ENCODE measurements at places on chromosomes 2 and 18.

- no peak for DNase-seq
Observed at GRCh38 chr2:43011158-43011491, 215.3 kb downstream of the ZFP36L2 start.

GRCh38 chr2:3725458-3726250, 22.3 kb downstream of the DCDC2C start:
- no peak for DNase-seq

DNA sequence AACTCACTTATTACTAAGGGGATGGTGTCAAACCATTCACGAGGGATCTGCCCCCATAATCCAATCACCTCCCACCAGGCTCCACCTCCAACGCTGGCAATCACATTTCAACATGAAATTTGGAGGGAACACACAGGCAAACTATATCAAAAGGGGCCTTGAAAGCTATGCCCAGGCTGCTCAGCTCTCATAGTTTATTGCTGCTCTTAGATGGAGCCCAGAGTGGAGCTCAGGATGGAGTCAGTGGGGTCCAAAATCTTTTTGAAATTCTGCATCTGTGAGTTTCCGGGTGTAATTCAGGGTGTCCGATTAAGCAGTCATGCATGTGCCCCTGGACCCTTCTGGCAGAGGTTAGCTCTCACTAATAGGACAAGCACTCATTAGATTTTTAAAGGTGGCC, 24.3 kb downstream of the RHOB start:
- no peak for DNase-seq

- no peak for DNase-seq
Observed at GRCh38 chr2:233343171-233343705, 11.1 kb upstream of the DGKD start.

DNA sequence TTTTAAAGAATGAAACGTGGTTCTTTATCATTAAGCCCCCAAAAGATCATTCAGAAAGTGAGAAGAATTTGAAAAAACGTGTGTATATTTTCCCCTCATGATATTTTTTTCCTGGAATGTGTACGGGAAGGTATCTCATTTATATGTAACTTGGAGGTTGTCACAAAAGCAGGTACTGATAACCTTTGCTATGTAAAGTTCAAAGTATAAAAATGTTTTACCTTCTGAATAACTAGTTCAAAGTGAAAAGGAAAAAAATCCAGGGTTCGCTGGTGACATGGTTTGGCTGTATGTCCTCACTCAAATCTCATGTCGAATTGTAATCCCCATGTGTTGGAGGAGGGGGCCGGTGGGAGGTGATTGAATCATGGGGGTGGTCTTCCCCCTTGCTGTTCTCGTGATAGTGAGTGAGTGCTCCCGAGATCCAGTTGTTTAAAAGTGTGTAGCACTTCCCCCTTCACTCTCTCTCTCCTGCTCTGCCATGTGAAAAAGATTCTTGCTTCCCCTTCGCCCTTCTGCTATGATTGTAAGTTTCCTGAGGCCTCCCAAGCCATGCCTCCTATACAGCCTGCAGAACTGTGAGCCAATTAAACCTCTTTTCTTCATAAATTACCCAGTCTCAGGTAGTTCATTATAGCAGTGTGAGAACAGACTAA, 144.2 kb downstream of the DCDC2C start:
- DNase-seq: no peak

- no peak for DNase-seq
Observed at GRCh38 chr2:213011505-213011904, 139.9 kb downstream of the IKZF2 start.

- DNase-seq: no peak
Observed at GRCh38 chr2:66305718-66306117, 129.2 kb upstream of the MEIS1 start.

DNA sequence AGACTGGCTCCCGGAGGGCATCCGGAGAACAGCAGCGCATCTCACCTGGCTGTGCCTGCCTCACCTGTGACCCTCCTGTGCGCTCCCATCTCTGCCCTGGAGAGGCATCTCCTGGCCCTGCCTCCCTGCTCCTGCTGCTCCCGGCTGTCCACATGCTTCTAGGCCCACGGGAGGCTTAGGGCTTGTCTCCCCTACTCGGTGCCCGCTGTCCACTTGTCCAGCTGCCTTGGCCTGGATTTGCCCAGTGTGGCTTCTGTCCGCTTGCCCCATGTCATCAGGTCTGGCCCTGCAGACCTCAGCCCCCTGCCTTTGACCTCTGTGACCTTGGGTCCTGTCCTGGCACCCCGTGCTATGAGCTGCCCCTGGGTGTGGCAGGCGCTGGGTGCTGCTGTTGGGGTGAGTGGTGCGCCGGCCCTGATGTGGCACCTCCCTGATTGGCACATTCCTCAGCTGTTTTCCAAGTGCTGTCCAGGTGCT, 4.5 kb downstream of the BOK start:
- no peak for DNase-seq

DNA sequence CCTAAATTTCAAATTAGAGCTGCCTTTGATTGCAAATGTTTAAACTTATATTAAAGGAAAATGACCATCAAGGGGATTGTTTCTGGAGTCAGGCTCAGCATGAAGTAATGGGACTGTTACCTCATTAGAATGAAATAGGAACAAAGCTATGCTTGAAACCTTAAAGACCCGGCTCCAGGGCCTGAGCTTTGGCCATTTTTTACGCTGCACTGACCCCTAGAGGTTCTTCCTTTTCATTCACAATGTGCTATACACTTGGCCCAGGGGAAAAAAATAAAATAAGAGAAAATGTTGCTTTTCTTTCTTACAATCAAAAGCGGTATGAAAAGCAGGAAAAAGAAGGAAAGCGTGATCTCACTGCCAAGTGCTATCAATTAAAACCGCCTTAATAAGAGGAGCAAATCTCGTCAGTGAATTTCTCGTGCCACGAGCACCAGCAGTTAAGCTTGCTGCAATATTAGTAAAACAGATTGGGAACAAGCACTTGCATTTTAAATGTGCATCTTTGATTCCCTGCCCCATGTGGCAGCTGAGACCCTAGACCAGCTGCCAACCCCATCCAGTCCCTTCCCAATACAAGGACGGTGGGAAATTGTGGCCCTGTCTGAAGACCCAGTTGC, 96.6 kb downstream of the MBD2 start:
- no peak for DNase-seq

DNA sequence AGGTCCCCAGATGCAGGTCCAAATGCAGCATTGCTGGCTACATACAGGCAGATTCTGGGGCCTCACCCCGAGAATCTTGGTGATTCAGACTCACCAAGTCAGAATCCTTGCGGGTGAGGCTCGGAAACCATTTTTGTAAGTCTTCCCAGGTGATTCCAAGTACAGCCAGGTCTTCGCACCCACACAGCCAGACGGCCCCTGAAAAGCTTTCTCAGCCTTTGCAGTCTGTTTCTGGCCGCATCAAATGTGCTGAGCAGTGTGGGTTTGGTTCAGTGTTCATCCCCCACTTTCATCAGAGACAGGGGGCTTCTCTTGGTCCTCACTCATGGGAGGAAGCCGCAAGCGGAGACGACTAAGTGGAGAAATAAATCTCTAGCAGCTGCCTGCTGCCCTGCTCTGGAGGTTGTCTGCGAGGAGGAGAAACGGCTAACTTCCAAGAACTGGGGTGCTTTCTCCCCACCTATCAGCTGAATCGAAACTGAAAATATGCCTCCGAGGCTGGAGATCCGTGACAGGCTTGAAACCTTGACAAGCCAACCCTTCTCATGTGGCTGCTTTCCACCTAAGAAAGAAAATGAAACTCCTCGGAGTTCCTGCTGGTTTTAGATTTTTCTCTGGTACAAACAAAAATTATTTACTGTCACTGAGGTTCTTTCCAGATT, 8.9 kb upstream of the TMEM185B start:
- peak; percentile 46 for DNase-seq

- no peak for DNase-seq
Observed at GRCh38 chr18:78085241-78086185, 835.9 kb downstream of the GALR1 start.

DNA sequence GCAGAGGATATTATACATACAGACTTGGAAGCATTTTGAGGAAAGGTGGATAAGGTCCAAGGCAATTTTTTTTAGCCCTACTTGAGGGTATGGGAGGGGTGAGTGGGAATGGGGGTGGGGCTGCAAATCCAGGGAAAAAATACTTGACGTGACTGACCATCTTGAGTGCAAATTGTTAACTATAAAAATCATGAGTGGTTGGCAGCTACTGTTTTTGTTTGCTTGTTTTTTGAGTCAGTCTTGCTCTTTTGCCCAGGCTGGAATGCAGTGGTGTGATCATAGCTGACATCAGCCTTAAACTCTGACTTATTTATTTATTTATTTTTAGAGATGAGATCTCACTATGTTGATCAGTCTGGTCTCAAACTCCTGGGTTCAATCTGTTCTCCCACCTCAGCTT, 458.8 kb downstream of the PIK3C3 start:
- DNase-seq: no peak

GRCh38 chr2:86411396-86411795, 29.8 kb upstream of the KDM3A start:
- DNase-seq: no peak

GRCh38 chr2:221228214-221228769, 343.8 kb downstream of the EPHA4 start:
- no peak for DNase-seq

DNA sequence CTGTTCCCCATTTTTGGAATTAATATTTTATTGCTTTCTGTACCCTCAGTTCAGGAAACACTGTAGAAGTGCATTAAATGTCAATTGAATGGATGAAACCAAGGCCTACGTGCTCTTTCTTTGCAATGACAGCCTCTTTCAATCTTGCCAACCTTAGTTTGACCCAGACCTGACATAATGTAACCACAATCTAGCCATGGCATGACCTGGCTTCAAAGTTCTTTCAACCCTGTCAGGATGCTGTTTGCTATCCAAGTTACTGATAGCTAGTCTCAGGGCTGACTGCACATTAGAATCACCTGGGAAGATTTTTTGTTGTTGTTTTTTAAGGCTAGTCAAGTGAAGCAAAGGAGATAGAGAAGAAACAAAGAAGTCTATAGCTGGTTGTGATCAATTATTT, 190.9 kb upstream of the PKDCC start:
- DNase-seq: no peak

DNA sequence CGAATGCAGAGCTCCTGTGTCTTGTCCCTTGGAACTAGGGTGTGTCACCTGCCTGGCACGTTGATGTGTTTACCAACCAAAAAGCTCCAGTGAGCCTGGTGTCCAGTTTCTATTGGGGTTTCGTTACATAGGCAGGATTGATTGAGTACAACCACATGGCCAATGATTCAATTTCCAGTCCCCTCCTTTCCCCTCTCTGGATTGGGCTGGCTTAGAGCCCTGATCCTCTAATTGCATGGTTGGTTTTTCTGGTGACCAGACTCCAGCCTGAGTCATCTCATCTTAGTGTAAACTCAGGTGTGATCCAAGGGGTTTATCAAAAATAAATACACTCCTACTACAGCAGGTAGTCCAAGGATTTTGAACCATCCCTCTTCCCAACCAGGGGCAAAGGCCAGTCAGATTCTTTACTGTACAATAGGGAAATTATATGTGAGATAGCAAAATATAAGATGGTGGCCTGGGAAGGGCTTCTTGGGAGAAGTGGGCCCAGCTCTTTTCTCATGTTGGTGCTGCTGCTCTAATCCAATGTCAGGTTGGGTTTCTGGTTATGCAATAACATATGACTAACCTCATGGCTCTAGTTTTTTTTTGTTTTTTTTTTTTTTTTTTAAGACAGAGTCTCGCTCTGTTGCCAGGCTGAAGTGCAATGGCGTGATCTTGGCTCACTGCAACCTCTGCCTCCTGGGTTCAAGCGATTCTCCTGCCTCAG, 64.7 kb upstream of the MGAT5 start:
- DNase-seq: no peak

GRCh38 chr2:159251296-159252173, 35.0 kb downstream of the WDSUB1 start:
- no peak for DNase-seq

- no peak for DNase-seq
Observed at GRCh38 chr2:186882511-186883071, 33.6 kb upstream of the ZSWIM2 start.

- DNase-seq: no peak
Observed at GRCh38 chr2:132979339-132980093, 309.5 kb upstream of the LYPD1 start.

DNA sequence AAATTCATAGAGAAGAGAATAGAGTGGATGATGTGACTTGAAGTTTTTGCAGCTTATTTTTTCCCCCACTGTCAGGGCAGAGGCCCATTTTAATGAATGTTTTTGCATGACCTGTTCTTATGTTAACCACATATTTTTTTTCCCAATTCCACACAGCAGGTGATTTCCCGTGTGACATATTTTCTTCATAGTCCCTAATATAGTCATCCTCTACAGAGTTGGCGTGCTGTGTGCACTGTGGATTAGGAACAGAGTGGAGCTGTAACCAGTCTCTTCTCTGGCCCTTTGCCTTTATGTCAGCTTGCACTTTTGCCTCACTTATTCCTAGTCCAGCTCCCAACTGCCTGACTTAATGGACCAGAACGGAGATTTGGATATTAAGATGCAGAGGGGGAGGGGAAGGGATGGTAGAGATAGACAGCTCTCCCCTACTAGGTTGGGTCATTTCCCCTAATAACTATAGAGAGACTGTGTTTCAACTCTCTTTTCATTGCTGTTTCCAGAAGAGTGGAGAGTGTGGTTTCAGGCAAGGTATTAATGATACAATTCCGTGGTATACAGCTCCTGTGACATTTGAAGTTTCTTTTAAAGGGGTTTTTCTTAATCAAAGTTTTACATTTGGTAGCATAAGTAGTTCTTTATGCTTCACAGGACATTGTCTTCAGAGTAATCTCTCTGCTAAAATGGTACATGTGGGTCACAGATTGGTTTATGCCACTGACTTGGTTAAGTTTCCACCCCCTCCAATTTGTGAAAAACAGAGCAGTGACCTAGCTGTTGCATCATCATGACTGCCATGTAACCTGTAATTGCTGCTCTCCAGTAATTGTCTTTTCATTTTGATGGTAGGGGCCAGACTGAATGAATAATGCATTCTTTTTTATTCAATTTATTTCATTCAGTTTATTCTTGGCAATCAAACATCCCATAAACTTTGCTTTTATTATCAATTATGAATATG, 161.3 kb downstream of the HAUS1 start:
- no peak for DNase-seq

DNA sequence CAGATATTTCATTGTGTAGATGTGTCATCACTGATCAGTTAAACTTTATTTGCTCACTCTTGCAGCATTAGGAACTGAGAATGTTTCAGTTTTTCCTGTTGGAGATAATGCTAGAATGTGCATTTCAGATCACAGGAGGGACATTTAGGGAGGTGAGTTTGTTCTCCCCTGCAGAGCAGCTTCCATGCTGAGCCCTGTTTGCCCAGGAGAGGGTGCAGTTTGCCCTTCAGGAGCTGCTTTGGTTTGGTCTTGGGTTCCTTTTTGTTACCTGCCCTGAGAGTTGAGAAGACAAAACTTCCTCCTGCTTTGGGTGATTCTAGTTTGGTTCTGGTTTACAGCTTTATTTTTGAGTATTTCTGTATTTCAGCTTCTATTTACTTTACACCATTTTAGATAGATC, 49.9 kb downstream of the DGKD start:
- DNase-seq: no peak

GRCh38 chr18:67359873-67360838, 156.4 kb downstream of the DSEL start:
- DNase-seq: no peak

GRCh38 chr2:53467467-53468180, 300.0 kb upstream of the CHAC2 start:
- no peak for DNase-seq

GRCh38 chr2:133633881-133634409, 65.7 kb upstream of the NCKAP5 start:
- no peak for DNase-seq

- no peak for DNase-seq
Observed at GRCh38 chr2:24821433-24821891, 28.2 kb downstream of the CENPO start.
